ENCODE measurements at places on chromosomes 5 and 9.

DNA sequence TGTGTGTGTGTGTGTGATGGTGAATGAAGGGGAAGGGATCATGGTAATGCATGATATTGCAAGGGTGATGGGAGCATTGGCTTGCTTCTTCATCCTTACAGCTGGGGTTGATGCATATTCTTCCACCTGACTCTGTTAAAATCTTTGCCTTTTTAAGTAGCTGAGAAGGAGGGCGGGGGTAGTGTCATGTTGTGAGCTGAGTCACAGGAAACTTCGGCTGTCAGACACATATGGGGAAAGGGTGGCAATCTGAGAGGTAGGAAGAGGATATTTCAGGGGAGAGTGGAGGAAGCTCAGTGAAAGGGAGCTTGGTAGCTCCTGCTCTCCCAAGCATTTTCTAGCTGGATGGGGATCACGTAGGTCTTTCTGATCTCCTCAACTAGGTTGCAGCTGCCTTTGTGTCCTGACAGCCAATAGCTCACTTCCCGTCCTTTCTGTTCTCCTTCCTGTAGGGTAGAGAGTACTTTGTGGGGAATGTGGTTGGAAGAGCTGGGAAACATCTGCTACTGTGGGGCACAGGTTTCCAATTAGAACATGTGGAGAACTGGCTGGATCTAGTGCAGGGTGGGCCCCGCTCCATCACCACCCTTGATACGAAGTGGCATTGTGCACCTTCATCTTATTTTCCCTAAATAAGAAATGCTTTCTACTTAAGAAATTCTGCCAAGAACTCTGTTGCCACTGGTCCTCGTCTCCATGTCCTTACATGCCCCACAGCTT lies 18.1 kb upstream of the CLK4 start:
- no peak for DNase-seq

GRCh38 chr5:78795757-78796156 lies 147.2 kb upstream of the LHFPL2 start:
- peak; percentile 97 for DNase-seq

GRCh38 chr5:45109062-45109461 lies 300.3 kb downstream of the MRPS30 start:
- no peak for DNase-seq

GRCh38 chr9:14813336-14814248 lies 91.1 kb upstream of the CER1 start:
- DNase-seq, result no peak

GRCh38 chr5:179251276-179251969 lies 93.8 kb downstream of the ADAMTS2 start:
- DNase-seq, result no peak

- DNase-seq, result no peak
Observed at GRCh38 chr5:174910245-174910737, 185.9 kb downstream of the MSX2 start.

- DNase-seq, result peak; percentile 87
Observed at GRCh38 chr9:32395510-32396216, 11.2 kb downstream of the ACO1 start.

DNA sequence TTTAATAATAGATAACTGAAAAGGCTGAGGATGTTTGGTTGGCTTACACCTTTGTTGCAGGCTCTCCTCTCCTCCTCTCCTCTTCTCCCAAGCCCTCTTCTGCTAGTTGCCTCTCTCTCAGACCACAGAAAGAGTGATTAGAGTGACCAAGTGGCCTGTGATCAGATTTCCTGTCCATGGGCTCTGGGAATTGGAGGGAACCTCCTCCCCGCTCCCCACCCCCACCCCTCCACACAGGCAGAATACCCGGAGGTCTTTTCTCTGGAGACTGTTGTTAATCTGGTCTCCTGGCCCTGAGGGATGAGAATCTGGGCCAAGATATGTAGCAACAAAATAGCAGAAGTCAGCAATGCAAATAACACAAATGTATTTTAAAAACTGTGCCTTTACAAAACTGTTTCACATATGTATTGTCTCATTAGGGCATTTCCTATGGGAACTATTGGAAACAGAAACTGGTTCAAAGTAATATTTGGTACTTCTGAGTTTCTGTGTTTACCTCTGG lies 361.3 kb downstream of the NR2F1-AS1 start:
- no peak for DNase-seq

DNA sequence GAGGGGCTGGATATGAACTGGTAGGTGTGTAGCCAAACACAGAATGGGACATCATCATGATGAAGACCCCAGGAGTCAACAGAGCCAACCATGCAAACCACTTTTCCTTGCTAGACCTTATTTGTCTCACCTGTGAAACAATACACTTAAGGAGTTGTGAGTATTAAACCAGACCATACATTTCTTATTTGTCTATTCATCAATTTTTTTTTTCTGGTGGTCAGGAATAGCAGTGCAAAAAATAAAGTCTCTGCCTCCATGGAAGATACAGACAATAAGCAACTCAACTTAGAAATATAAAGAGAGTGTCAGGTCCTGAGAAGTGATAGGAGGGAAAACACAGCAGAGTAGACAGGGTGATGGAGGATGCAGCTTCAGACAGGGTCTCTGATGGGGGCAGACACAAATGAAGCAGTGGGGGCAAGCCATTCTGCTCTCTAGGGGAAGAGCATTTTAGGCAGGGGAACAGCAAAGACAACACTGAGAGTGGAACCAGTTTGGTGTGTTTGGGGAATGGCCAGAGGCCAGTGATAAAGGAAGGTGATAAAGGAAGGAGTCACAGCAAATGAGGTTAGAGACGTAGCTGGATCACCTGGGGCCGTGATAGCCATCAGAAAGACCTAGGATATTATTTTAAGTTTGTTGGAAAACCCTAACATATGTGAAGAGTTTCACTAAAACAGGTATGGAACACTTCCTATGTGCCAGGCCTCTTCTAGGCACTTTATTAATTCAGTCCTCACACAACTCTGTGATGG lies 256.2 kb downstream of the MAN2A1 start:
- no peak for DNase-seq

DNA sequence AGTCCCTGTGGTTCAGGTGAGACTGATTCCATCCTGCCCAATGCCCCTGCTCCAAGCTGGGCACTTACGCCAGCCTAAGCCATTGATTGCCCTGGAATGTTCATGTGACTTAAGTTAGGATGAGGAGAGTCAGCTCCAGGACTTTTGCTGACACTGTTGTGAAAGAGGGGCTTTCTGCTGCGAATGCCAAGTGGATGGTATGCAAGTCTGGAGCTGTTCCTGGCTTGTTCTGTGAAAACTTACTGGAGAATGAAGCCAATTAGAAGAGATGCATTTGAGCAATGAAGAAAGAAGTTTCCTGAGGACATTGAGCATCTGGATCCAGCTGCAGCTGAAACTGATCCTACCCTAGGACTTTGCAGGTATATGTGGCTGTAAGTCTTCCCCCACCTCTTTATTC lies 61.2 kb upstream of the ZFR start:
- DNase-seq, result peak; percentile 4

DNA sequence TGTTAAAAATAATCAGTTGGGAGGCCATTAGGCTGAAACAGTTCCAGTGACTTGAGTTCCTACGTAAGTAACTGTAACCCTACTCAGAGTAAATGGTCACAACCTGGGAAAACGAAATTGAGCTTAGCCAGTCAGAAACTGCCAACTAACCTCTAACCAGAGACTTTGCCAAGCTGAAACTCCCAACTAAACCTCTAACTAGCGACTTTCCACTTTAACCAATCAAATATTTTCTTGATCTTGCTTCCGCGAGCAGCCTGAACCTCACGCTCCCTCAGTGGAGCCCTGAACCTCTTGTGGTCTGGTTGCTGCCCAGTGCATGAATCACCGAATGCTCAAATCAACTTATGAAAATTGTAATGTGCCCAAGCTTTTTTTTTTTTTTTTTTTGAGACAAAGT lies 156.2 kb downstream of the MED10 start:
- no peak for DNase-seq

- DNase-seq, result no peak
Observed at GRCh38 chr5:138943599-138944173, 68.6 kb upstream of the LRRTM2 start.

DNA sequence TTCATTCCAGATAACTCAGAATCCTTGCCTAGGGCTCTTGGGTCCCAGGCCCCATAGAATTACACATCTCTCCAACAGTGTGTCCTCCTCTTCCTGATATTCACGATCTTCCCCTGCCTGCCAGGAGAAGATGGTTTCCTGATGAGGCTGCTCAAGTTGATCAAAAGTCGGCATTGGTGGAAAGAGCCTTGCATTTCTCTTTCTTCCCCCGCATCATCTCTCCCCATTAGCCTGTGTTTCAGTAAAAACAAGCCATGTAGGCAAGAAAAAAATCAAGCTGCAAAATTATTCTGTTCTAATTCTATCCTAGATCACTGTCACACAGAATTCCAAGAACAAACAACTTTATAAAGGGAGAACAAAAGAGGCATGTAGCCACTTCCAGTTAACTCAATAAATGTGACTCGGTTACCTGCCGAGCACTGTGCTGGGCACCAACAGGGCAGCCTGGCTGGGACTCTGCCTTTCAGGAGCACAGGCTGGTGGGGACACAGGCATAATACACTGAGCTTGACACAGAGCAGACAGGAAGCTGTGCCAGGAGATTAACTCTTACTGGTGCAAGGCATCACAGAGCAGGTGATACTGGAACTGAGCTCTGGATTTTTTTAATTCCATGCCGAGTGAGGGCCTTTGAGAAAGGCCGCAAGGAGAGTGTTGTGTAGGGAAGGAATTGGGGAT lies 25.6 kb downstream of the TMOD1 start:
- no peak for DNase-seq

DNA sequence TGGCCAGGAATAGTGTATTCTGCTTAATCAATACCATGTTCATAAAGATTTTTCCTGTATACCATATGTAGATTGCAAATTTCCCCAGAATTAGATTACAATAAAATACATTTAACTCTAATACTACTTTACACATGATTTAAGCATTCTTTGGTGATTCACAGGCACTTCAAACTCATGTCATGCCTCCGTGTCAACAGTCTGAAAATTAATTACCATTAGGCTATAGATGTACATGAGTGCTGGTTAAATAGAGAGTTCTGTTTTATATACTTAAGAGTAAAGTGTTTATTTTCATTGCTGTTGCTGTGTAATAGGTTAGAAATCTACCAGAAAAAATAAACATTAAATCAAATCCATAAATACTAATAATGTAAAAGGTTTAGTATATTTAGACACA lies 159.8 kb downstream of the ZSWIM6 start:
- DNase-seq, result no peak

DNA sequence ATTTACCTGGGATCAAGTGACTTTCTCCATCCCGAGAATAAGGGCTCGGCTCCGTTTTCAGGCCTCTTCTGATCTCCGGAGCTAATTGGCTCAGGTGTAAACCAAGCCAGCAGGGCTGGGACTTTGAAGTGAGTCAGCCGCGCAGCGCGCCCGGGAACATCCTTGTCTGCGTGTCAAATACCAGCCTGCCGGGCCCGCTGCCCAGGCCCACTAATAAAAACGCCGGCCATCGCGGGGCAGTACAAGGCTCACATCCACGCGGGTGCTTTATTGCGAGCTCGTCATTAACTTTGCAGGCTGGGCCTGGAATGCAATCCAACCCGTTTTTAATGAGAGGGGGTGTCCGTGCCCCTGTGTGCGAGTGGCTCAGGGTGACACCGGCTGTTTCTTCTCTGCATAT lies 416.8 kb downstream of the IRX2 start:
- DNase-seq, result no peak

GRCh38 chr5:173826428-173827350 lies 61.5 kb upstream of the CPEB4 start:
- peak; percentile 83 for DNase-seq

GRCh38 chr5:160486573-160486972 lies 64.9 kb downstream of the PTTG1 start:
- DNase-seq, result no peak

- no peak for DNase-seq
Observed at GRCh38 chr9:95834281-95834907, 41.1 kb upstream of the ERCC6L2 start.

DNA sequence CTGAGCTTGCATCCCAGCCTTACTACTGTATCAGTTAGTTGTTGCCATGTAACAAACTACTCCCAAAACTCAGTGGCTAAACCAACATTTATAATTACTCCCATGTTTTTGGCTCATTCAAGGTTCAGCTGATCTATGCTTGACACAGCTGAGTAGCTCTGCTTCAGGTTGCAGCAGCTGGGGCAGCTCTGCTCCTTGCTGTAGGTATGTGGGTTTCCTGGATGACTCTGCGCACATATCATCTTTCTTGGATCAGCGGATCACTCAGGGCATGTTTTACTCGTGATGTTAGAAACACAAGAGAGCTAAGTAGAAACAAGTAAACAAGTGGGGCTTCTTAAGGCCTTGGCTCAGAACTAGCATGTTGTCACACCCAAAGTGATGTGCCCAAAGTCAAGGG lies 15.1 kb downstream of the TEK start:
- no peak for DNase-seq

- DNase-seq, result no peak
Observed at GRCh38 chr9:136542241-136543040, 3.4 kb downstream of the NOTCH1 start.

- peak; percentile 52 for DNase-seq
Observed at GRCh38 chr9:20619487-20620200, 2.7 kb downstream of the MLLT3 start.

GRCh38 chr9:8838136-8838535 lies 1038.6 kb upstream of the DMAC1 start:
- no peak for DNase-seq

- DNase-seq, result peak; percentile 4
Observed at GRCh38 chr5:53438486-53439472, 41.6 kb upstream of the FST start.

DNA sequence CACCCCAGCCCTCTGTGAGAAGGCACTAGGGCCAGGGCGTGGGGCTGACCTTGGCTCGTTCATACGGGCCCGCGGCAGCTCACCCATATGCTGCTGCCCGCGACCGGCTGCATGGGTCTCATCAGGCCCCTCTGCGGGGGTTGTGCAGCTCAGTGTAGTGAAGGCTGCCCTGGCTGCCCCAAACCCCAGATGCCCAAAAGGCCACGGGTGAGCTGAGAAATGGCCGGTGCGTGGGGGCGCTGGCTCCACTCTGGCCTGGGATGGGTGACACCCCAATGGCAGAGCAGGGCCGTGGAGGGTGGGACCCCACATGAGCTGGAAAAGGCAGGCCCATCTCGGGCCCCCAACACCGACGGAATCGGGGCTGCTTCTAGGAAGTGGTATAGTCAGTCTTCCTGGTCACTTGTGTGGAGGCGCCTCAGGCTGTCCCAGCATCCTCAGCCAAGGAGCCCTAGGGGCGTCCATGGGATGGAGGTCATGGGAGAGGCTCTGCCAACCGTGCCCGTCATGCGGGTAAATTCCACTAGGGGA lies 19.4 kb upstream of the LRRC14B start:
- DNase-seq, result no peak

- no peak for DNase-seq
Observed at GRCh38 chr5:79357398-79357797, 121.5 kb downstream of the JMY start.

- DNase-seq, result no peak
Observed at GRCh38 chr5:159527546-159528254, 197.4 kb upstream of the IL12B start.

DNA sequence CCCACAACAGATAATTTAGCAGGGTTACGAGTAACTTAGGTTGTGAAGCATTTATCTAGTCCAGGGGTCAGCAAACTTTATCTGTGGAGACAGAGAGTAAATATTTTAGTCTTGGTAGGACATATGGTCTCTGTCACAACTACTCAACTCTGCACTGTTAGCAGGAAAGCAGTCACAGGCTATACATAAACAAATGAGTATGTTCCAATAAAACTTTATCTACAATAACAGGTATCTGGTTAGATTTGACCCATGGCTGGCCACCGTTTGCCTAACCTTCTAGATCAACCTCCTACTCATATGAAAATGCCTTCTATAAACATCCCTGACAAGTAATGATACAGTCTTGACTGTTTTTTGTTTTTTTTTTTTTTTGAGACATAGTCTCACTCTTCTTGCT lies 13.0 kb upstream of the HK3 start:
- no peak for DNase-seq

Data from renal cortical epithelial cell (primary cell).